ENCODE measurements at places on chromosomes 6 and 20.

- no peak for DNase-seq
These were observed 194.8 kb upstream of the ZNF217 start for GRCh38 chr20:53788253-53789022.

- no peak for DNase-seq
These were observed 67.2 kb downstream of the OPRM1 start for GRCh38 chr6:154106251-154106650.

GRCh38 chr6:142830116-142830710 is 114.8 kb downstream of the HIVEP2 start:
- DNase-seq = no peak

DNA sequence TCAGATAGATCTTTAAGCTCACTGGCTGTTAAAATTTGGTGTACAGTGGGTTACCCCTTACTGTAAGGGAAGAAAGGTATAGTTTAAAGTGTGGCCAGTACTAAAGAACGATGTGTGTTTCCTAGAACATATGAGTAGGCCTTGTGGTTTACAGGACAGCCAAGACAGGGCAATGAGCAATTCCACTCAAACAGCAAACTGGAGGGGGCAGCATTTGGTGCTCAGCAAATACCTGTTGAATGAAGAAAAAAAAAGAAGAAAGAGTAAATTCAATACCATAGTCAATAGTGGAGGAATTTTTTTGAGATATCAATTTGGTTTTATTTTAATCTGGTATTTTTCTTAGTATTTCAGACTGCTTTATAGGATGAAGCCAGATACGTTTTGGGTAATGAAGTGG is 3.8 kb upstream of the NCOA5 start:
- DNase-seq = no peak

- no peak for DNase-seq
These were observed 149.9 kb downstream of the CEBPB start for GRCh38 chr20:50340541-50340940.

- no peak for DNase-seq
These were observed 530 bp upstream of the NEDD9 start for GRCh38 chr6:11232770-11233626.

DNA sequence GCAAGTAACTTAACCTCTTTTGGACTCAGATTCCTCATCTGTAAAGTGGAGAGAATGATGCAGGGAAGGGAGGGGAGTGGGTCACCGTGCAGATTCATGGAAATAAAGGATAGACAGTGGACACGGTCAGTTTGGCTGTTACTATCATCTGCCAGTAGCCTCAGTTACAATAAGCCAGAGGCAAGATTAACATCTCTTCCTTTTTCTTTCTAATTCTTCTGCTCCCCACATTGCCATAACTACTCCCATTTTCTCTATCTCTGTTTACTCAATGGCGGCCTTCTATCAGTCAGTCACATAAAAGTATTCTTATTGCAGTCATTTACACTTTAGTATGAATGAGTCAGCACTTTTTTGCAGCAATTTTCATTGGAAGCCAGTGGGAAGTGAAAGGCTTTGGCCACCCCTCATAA is 49.2 kb downstream of the PPP1R16B start:
- DNase-seq = no peak

DNA sequence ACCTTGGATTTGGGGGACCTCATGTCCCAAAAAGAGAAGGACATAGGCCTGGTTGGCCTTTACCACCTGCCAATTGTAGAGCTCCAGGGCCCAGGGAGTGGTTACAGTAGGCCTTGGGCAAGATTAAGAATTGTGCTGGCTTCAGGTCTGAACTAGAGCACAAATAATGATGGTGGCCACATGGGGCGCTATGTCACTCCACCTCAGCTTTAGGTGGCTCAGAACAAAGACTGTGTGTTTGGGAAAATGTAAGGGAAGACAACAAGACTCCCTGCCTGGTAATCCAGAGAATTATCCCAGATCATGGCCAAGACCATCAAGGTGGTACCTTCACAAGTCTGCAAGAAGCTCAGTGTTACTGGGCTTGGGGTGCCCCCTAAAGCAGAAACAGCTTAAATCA is 224.9 kb upstream of the OPRM1 start:
- DNase-seq = no peak

DNA sequence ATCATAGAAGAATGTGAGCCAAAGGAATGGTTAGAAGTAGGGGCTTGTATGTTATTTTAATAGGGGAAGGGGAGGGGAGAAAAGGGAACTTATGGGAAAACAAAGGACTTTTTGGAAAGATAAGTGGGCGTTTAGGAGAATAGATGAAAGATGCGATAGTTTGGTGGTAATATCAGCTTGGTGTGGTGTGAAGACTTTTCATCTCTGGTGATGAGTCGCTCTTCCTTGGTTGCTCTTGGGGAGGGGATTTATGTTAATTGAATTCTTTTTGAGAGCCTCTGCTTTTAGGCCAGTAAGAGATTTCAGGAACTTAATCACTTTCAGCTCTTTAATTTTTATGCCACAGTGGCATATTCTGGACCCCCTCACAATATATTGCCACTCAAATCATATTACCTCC is 10.8 kb downstream of the HECA start:
- no peak for DNase-seq

- no peak for DNase-seq
These were observed 2.8 kb downstream of the RPS6KA2 start for GRCh38 chr6:166624275-166624674.

DNA sequence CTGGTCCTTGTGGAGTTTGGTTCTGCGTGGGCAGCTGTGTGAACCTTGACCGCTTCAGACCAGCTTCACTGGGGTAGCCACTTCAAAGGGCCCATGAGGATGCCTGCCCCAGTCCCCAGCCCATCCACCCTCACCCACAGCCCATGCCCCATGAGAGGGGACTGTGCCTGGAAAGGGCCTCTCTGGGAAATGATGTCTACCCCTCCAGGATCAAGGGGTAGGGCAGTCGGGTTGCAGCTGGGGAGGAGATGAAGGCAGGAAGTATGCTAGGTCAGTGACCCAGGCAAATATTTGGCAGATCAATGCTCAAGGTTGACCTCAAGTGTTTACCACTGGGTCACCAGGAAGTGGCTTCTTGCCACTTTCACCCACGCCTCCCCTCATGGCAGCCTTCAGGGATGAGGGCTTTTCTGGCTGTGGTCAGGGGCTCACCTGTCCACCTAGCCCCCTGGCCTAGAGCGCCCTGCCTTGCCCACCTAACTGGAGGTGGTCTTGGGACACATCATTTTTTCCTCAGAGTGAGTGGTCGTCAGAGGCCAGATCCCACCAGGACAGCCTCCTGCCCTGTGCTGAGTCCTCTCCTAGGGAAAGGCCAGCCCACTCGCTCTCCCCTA is 109.5 kb downstream of the SNX5 start:
- no peak for DNase-seq

DNA sequence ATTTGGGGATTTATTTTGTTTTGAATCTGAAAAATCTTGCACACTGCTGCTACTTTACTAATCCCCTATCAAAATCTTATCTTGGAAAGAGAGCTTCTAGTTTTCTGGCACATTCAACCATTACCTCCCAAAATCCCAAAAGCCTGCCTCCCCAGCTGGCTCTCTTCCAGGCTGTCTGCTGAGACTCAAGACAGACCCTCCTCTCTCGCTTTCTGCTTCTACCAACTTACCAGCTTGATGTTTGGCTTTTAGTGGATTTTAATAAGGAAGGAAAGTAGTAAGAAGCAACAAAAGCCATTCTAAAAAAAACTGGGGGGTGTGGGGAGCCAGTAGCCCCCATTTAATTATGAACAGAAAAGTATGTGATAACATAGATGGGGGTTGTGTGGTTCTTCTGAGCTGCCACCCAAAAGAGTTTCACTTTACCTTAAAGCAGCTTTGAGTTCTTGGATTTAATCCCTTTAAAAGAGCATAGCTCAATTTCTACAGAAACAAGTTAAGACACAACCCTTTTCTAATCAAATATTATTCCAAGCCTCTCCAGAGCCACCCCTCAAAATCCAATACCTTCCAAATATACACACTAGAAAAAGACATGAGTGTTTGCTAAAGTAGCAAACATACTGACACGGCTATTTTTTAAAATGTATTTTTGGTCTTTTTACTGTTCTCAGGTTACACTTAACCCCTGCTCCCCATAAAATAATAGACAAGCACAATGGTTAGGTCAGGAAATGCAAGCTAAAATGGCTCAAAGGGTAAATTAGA is 71.7 kb downstream of the ATP9A start:
- no peak for DNase-seq

- DNase-seq = no peak
These were observed 17.7 kb downstream of the MAS1 start for GRCh38 chr6:159908535-159908934.

GRCh38 chr6:106684011-106684410 is 54.6 kb downstream of the QRSL1 start:
- DNase-seq = no peak

- no peak for DNase-seq
These were observed 94.5 kb upstream of the STXBP5 start for GRCh38 chr6:147109707-147110106.

DNA sequence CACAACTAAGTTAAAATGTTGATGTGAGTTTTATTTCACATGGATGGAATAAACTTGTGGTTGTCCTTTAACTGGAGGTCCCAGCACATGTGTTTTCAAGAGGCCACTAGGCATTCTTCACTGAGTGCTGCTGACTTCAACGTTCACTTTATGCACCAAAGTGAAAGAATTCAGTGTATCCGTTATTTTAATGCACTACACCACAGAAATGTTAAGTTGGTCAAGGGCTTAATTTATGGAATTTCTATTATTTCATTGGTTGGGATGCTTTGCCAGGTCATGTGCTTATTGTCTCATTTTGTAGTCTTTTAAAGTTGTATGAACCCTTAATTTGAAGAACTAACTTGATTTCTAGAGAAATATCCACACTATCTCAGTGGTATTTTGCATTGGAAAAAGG is 106.4 kb downstream of the PPP1R14C start:
- no peak for DNase-seq

- no peak for DNase-seq
These were observed 108.5 kb upstream of the RALGAPA2 start for GRCh38 chr20:20820785-20821483.

- DNase-seq = no peak
These were observed 210.9 kb upstream of the HDDC2 start for GRCh38 chr6:125512621-125513020.

GRCh38 chr6:9437836-9438235 is 977.0 kb downstream of the TFAP2A start:
- no peak for DNase-seq

- DNase-seq = no peak
These were observed 262.2 kb downstream of the EYA4 start for GRCh38 chr6:133503336-133503729.

DNA sequence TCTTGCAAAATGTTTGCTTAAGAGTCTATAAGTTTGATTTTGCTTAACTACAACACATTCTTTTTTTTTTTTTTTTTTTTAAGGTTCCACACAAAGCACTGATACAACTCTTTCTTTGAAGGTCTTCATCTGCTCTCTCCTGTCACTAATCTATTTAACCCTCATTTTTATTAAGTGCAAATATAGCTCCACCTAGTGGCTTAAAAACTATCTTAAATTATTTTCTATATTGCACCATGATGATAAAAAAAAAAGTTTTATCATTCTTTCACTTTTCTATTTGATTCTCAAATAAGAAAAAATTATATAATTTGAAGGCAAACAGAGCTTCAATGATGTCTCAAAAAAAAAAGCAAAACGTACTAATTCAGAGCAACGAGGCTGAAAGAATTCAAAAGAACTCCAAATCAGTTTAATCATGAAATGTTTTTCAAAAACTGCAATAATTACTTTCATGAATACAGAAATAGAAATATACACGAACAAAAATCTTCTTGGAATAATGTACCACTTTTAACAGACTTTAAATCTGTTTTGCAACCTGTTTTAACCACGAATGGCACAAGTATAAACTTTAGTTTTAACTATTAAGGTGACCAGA is 12.8 kb downstream of the ESF1 start:
- no peak for DNase-seq

- no peak for DNase-seq
These were observed 171.3 kb downstream of the SLC16A10 start for GRCh38 chr6:111258615-111259088.

DNA sequence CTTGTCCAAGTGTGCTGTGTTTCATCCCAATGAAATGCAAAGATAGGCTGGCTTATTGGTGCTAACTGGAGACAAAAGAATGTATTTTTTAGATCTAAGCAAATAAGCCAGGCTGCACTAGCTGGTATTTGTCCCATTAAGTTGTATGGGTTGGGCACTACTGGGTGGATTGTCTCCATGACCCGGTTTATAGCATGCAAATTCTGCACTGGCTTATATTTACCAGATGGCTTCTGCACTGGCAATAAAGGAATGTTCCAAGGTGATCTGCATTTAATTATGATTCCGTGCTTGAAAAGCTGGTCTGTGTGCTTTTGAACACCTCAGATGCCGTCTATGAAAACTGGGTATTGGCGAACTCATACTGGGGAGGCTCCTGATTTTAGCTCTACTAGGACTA is 61.4 kb upstream of the MOCS1 start:
- DNase-seq = no peak

DNA sequence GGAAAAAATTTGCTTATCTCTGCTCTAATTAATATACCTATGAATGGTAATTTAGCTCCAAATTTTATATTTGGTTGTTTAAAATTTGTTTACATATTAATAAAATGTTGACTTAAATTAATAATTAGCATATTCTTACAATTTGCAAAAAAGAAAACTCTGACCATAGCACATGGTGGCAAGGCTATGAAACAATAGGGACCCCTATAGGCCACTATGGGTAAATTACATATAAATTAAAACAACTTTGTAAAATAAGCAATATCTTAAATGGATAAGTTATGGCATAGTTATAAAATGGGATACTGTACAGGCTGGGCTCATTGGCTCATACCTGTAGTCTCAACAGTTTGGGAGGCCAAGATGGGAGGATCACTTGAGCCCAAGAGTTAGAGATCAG is 76.0 kb downstream of the MKKS start:
- no peak for DNase-seq

DNA sequence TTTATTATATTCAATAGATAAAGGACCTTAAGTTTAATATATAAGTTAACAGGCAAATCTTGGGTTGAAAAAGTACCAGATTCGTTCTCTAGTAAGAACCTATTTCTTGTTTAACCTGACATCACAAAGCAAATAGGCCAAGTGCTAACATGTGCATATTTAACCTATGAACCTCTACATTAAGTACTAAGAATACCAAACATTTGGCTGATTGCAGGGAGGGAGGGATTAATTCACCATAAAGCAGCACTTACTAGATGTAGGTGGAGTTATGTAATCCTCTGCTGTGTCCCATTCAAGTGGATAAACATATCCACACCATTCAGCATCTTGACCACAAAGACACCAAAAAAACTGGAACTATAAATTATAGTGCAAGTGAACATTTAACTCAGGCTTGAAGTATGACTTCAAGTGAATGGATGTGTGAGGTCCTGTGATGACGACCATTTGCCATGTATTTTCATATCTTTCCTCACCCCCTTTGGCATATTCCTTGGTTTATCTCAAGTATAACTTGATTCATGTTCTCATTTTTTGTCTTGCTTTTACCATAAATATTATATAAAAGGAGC is 10.2 kb downstream of the STX11 start:
- no peak for DNase-seq

GRCh38 chr6:5763407-5763806 is 243.3 kb downstream of the NRN1 start:
- no peak for DNase-seq

All from activated T-cell treated with anti-CD3 and anti-CD28 coated beads for 48 hours (primary cell).